NCI-H1436 treated with DMSO at 0.1 percent for 48 hours (cell line): ENCODE measurements at places on chromosomes 7 and 10.

- no peak for DNase-seq
These were observed 55.9 kb downstream of the SHH start for GRCh38 chr7:155756322-155756721.

DNA sequence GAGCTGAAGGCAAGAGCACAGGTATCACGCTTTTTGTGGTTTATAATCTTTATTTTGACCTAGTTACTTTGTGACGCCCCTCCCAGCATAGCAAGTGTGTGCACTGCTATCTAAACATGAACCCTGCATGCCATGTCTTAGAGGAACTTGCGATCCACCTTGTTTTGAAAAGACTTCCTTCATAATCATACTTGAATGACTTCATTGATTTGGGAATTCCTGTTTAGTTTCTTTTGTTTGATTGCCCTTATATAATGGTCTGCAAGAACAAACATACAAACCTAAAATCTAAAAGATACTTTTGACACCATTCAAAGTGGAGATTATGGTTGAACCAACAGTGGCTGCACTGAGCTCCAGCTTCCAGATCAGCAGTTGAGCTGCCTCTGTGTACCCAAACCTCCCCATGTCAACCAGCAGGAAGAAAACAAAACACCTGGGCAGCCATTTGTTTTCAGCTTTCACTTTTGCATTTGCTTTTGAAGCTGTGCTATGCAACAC, 132.6 kb downstream of the CELF2 start:
- no peak for DNase-seq

GRCh38 chr10:72015841-72016240, 51.6 kb downstream of the CHST3 start:
- no peak for DNase-seq

DNA sequence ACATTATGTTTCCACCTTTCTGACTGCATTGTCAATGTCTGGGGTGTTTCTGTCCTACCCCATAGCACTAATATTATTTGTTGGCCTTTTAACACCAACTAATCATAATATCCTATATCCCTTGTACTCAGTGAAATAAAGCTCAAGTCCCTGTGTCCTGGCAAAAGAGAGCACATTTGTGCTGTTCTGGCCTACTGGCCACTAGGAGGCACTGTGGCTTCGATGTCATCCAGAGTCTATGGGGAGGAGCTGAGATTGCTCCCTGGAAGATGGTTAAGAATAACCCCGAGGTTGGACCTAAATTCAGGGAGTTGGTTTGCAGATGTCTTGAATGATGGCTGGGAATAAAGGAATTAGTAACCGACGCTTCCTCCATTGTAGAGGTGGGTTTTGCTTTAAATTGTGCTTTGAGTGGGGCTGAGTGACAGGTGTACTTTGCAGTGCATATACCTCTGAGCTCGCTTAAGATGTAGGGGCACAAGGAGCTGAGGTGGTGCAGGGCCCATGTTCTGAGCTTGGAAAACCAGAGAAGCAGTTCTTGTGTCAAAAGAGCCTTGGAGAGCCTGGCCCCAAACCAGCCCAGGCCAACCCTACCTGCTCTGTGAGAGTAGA, 191.2 kb upstream of the PRSS1 start:
- DNase-seq, result no peak

- DNase-seq, result no peak
These were observed 119.4 kb downstream of the DYNC2I1 start for GRCh38 chr7:158975526-158976467.

DNA sequence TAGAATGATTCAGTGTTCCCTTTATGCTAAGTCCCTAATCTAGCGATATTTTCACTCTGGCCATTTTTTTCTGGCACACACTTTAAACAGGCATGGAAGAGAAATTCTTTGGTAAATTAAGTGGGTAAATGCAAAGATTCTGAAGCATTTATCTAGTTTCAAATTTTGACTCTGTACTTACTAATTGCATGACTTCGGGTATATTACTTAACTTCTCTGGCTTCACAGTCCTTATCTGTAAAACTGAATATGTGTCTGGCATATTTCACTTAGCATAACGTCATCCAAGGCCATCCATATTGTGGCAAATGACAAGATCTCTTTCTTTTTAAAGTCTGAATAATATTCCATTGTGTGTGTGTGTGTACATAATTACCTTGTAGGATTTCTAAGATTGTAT, 114.5 kb downstream of the MBL2 start:
- DNase-seq, result no peak

- no peak for DNase-seq
These were observed at the start of gene TEX36 for GRCh38 chr10:125683063-125683462. TSS of gene TEX36 (minus strand) at chr10:125683163. CDS start at chr10:125682989, 174 bp downstream.

DNA sequence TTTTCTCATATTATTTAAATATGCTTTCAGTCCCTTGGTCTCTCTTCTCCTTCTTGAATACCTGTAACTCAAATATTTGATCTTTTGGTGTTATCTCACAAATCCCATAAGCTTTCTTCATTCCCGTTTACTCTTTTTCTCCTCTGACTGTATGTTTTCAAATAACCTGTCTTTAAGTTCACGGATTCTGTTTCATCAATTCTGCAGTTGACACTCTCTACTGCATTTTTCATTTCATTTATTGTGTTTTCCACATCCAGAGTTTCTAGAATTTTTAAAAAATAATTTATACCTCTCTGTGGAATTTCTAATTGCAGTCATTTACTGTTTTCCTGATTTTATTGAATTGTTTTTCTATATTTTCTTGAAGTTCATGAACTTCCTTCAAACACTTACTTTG, 298.4 kb downstream of the PTPRN2 start:
- DNase-seq, result no peak

DNA sequence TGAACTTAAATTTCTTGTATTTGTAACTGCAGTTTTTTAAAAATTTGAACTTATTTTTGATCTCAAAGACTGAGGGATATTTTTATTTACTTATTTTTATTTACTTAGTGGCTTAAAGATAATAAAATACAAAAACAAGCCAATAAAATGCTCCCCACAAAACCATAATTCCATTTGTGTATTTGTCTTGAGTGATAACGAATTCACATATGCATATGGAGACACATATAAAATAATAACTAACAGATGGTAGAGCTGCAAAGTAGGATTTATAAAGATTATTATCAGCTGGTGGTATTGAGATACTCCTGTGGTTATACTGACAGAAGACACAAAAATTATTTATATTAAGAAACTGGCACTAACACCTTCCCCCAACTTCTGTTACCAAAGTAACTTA, 90.2 kb upstream of the RPA3 start:
- no peak for DNase-seq

- DNase-seq, result no peak
These were observed 924 bp downstream of the BMPR1A start for GRCh38 chr10:86757113-86757972.

DNA sequence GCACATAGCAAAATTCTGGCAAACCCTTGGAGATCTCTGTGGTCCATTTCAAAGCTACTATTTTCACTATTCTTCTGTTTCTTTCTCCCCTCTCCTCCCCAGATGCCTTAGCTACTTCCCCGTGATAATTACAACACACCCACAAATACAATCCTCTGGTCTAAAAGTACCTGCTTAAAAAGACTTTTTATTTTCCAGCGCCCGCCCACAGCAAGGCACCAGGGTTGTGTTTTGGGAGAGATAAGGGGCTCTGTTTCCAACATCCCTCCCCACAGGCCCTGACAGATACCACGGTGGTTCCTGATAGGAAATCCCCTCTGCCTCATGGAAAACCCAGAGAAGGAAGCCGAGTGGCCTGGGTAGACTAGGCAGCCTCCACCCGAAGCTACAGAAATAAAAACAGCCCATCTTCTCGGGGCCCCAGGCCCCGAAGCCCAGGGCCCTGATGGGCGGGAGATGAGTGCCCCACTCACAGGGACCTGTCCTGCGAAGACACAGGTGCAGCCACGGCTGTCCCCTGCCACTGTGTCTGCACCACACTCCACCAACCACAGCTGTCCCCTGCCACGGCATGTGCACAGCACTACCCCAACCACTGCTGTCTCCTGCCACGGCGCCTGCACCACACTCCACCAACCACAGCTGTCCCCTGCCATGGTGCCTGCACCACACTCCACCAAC, 19.7 kb downstream of the CALML5 start:
- no peak for DNase-seq

DNA sequence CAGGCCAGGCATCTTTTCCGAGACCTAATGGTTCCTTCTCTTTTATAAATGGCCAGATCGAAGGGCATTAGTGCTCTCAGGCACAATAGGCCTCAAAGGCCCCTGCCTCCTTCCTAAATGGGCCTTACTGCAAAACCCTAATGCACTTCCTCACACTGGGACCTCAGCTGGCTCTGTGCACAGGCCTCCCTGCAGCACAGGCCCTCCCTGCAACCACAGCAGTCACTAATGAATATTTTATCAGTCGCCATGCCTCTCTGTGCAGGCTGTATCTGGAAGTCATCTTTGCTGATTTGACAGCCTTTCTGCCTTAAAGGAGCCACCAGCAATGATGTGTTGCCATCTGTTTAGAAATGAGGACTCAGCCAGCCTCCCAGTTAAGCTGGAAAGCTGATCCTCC, 54.9 kb upstream of the SDK1 start:
- DNase-seq, result no peak

DNA sequence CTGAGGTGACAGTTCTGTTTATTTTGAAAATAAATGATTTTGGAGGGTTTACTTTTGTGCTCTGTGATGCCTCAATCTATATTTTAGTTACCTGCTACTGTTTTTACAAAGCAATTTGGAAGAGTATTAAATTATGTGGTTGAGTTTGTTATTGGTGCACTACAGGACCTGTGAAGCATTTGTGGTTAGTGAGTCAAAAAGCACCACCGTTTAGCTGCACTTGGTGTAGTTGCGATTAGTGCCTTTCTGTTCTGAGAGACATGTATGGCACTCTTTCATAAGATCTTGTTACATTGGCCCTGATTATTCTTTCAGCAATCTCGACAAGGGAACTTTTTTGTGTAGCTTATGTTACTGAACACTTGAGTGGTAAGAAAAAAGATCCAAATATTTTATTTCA, 132.2 kb downstream of the BBS9 start:
- no peak for DNase-seq

DNA sequence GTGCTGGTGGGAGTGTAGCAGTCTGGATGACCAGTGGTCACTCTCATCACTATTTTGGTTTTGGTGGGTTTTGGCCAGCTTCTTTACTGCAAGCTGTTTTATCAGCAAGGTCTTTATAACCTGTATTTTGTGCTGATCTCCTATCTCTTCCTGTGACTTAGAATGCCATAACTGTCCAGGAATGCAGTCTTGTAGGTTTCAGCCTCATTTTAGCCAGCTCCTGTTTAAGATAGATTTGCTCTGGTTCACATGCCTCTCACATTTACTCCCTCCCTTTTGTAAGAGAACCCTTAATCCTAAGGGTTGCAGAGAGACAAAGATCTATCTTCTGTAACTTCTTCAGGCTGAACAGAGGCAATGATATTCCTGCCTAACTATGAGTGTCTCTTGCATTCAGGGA, 51.2 kb upstream of the INHBA start:
- DNase-seq, result no peak

DNA sequence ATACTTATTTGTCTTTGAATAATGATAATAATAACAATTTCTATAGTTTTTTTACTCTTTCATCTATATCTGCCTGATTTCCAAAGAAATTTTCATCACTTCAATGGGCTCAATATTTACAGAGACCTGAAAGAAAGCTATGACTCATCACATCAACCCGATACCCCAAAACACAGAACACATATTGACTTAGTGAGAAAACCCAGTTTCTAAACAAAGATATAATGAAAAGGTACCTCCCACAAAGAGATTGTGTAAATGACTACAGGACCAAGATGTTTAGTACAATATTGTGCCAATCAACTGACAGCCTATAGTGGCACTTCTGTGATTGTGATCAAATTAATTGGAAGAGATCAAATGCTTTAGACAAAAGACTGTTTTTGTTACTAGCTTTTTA, 133.9 kb downstream of the PCDH15 start:
- DNase-seq, result no peak

DNA sequence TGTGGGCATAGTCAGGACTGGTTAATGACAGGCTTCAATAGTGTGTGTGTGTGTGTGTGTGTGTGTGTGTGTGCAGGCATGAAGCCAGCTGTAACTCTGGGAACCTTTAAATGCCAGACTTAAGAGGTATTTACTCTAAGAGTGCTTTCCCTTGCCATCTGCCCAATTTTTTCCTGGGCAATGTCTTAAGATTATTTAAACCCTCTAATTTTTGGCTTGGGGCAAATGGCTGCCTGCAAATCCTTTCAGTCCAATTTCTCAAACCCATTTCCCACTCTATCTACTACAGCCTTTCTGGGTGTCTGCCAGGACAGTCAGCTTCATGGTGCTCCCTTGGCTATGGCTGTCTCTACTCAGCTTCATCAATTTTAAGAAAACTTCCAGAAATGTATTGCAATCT, 62.6 kb upstream of the C1GALT1 start:
- DNase-seq, result no peak

GRCh38 chr7:30467271-30467670, 11.3 kb downstream of the NOD1 start:
- DNase-seq, result no peak

GRCh38 chr10:77526868-77527617, 110.6 kb downstream of the KCNMA1 start:
- DNase-seq, result peak; percentile 39

- DNase-seq, result no peak
These were observed 25.5 kb downstream of the FZD1 start for GRCh38 chr7:91289633-91290254.

DNA sequence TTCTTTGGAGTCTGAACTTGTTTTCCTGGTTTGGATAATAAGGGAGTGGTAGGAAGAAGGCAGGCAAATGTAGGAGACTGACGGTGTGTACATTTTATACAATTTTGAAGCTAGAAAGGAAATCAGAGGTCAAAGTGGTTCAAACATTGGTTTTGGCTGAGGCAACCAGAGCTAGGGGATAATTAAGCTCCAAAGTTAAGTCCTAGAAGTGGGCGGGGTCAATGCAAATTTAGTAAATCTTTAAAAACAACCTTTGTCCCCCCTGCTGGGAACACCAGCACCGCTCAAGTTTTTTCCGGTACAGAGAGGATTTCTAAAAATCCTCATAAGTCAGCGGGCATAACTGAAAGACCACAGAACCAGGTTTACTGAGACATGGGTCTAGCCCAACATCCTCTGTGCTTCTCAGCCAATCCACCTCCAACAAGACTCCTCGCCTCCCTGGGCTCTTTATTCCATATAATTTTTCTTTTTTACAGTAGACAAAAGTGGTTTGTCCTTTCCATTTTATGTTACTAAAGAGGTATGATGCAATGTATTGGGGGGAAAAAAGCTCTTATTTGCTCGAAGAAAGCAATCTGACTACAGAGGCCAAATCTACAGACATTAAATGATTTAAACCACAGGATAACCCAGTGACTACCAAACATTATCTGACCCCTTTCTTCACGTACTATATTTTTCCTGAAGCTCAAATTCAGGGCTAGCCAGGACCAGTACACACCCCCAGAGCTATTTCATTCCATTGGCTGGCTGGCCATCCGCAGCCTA, 1.6 kb downstream of the GLUD1 start:
- no peak for DNase-seq

DNA sequence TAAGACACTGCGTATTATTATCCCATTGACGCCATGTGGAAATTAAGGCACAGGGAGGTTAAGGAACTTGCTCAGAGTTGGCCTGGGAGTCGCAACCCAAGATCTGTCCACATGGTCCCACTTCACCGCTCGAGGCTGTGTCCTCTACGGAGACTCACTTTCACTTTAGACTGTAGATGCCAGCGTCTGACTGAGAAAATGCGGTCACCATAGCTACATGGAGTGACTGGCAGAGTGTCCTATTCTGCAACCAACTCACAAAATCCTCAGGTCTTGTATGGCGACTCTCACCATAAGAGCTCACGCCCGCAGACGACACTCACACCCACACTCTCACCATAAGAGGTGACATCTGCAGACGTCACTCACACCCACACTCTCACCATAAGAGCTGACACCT, 257.9 kb downstream of the PTPRN2 start:
- DNase-seq, result no peak
